ENCODE measurements at places on chromosomes 5 and 9. TPM values are rescaled to one million over a fixed set of nuclear protein-coding genes. Genes with fewer than 3 reads are reported as not detected.

- no peak for DNase-seq
Observed at GRCh38 chr9:136135326-136136126, 16.9 kb upstream of the TMEM250 start.

DNA sequence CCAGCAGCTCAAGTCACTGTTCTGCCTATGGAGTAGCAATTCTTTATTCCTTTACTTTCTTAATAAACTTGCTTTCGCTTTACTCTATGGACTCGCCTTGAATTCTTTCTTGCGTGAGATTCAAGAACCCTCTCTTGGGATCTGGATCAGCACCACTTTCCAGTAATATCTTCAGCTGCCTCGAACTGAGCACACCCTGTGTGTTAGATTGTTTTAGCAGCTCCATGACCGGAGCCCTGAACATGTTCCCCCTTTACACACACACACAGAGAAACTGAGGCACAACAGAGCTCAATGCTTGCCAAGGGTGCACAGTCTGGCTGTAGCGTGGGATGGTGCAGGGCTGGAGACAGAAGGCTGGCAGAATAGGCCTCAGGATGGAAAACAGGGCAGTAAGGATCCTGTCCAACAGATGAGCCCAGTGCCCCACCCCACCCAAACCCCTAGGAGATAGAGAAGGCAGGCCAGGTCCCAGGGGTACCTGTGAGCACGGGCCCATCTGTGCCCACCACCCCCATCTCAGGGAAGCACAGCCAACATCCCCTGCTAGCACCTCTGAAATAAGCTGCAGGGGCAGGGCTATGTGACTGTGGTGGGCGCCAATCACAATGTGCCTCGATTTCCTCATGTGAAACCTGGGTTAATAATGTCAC lies 27.9 kb downstream of the BICD2 start:
- no peak for DNase-seq

DNA sequence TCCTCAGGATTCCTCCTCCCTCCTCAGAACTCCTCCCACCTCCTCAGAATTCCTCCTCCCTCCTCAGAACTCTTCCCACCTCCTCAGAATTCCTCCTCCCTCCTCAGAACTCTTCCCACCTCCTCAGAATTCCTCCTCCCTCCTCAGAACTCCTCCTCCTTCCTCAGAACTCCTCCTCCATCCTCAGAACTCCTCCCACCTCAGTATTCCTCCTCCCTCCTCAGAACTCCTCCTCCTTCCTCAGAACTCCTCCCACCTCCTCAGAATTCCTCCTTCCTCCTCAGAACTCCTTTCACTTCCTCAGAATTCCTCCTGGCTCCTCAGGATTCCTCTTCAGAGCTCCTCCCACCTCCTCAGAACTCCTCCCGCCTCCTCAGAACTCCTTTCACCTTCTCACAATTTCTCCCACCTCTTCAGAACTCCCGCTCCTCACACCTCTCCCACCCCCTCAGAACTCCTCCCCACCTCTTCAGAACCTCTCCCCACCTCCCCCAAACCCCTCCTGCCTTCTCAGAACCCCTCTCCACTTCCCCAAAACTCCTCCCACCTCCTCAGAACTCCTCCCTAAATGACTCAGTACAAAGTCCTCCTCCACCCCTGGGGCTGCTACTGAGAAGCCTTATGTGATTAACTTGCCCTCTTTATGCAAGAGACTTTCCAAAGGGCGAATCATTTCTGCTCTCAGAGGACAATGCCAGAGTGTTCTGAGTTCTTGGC lies 23.2 kb downstream of the SLC46A2 start:
- DNase-seq = no peak

GRCh38 chr5:66974256-66974655 lies 222.3 kb downstream of the CD180 start:
- no peak for DNase-seq

DNA sequence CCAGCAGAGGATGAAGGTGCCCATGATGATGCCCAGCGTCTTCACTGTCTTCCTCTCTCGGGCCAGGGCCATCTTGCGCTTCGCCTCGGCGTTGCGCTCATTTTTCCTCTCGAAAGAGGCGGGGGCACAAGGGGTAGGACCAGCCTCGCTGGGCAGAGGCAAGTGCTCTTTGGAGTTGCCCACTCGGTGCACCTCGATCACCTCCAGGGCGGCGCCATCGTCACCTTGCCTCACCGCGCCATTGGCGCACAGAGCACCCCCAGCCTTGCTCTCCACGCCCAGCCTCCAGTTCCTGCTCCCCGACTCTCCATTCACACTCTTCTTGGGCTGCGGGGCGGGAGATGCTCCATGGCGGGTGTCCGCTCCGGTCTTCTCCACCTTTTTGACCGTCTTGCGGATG lies 1.6 kb downstream of the HTR1A start:
- DNase-seq = no peak

DNA sequence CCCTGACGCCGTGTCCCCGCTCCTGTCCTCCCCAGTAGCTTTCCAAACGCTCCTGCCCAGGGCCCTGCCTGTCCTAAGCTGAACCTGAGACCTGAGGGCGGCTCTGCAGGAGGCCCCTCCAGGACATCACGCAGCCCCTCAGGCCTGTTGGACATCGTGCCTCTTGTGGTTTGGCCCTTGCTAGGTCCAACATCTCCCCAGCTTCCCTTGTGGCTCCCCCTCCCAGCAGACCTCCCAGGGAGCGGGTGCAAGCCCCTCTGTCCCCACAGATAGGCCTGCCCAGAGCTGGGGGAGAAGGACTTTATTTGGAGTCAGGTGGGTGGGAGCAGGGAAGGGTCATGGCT lies 4.1 kb downstream of the OBP2B start:
- DNase-seq = no peak

DNA sequence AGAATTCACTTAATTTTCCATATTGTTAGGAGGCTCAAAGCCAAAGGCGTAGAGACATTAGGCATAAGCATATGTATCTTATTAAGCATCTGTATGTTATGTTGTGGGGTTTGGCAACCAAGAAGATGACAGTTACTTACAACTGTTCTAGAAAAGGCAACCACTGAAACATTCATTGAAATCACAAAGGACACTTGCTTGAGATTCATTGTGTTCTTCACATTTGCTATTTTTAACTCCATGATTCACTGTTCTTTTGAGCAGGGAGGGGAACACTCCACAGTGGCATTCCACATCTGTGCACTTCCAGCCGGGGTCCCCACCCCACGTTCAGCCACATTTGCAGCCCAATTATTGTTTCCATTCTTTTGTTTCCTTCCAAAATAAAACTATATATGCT lies 107.1 kb downstream of the PALM2AKAP2 start:
- DNase-seq = no peak

DNA sequence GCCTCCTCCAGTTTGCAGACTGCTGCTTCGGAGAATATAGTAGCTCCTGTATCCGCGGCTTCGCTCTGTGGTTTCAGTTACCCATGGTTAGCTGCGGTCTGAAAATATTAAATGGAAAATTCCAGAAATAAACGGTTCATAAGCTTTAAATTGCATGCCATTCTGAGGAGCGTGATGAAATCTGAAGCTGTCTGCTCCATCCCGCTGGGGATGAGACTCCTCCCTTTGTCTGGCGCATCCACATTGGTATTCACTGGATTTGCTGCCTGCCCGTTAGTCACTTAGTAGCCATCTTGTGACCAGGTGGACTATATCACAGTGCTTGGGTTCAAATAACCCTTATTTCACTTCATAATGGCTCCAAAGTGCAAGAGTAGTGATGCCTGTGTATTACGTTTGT lies 36.3 kb downstream of the MSX2 start:
- DNase-seq = no peak

INSL6 gene
- total RNA-seq = not detected

GMCL2 gene
- total RNA-seq = not detected

GABBR2 gene
- 0.46 TPM for total RNA-seq
